ENCODE measurements at places on chromosomes 1 and 21.
A peak's percentile ranks its signal among the peaks of the same experiment; 100 is the strongest.

DNA sequence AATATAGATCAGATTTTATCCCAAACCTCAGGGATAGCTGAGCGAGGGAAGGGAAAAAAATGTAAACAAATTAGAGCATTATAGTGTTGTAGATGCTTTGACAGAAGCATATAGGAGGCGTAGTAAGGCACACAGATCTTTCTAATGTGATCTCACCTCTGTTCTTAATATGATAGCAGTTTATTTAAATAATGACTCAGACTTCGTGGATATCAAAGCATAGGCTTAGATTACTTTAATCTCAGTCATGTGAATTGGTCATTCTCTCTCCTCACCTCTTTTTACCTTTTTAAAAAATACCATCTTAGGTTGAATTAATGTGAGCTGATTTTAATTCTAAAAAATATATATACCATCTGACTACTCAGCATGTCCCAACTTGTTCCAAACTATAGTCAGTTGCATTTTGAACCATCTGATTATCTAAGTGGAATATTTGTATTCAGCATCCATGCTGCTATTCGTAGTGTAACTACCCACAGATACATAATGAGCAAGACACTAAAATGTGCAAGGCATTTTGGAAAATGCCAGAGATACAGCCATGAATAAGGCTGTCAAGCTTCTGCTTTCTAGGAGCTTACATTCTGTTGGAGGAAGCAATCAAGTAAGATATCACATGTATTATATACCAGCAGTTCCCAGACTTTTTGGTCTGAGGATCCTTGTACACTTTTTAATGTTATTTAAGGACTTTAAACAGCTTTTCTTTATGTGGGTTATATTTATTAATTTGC, 76.7 kb downstream of the OSBPL9 start:
- no peak for DNase-seq

- DNase-seq, result no peak
These were observed 253.3 kb upstream of the ADGRL2 start for GRCh38 chr1:81547261-81547911.

- no peak for DNase-seq
These were observed 100.3 kb upstream of the DPYD start for GRCh38 chr1:98021126-98021525.

- no peak for DNase-seq
These were observed 834.2 kb upstream of the CXADR start for GRCh38 chr21:16678429-16679160.

GRCh38 chr21:35127851-35128250, 78.7 kb upstream of the RUNX1 start:
- DNase-seq, result no peak

DNA sequence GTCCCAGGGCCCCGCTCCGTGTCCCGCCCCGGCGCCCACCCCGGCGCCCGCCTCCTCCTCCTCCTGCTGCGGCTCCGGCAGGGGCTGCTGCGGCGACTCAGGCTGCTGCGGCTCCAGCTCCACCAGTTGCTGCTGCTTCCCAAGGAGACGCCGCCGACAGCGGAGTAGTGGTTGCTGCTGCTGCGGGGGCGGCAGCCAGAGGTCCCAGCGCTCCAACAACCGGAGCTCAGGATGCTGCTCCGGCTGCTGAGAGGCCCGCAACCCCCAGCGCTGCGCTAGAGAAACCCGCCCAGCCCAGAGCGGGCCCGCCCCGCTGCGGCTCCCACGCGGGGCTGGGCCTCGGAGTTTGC, 1.1 kb downstream of the CRCT1 start:
- no peak for DNase-seq

DNA sequence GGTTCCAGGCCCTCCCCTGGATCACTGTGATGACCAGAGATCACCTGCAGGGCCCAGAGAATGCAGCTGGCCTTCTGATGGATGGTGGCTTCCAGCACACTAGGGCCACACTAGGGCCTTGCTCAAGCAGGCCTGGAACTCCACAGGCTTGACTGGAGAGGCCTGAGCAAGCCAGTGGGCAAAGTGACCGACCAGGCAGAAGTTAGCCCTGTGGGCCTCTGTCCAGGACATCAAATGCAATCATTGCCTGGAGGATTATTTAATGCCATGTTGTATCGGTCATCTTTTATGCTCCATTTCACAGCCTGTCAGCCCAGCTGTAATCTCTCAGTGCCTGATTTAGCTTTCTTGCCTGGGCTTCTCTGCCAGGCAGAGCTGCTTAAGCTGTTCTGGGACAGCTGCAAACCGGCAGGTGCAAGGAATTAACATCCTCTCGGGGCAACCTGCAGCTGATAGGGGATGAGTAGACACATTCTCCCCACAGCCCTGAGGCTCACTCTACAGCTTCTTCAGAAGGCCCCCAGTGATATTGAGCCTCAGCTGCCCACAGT, 17.7 kb downstream of the NENF start:
- no peak for DNase-seq

DNA sequence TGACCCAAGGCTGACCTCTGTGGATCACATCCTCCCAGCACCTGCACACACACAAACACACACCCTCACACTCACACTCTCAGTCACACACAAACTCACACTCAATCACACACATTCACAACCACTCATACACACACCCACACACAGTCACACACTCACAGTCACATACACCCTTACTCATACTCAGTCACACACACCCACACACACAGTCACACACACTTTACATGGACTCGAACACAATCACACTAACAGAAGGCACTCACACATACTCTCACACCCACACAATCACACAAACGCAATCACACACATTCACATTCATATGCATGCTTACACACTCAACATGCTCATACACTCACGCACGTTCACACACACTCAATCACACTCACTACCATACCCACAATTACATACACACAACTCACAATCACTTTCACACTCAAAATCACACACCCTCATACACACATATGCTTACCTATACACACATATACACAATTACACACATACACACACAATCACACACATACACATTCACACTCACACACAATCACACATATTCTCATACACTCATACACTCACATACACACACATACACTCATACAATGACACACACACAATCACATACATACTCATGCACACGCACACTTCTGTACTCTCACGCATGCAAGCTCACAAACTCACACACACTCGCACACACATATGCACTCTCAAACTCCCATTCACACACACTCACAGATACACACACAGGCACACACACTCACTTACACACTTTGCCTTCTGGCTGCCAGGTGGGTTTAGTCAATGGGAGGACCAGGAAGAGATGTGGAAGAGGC, 6.1 kb downstream of the MEGF6 start:
- DNase-seq, result no peak

DNA sequence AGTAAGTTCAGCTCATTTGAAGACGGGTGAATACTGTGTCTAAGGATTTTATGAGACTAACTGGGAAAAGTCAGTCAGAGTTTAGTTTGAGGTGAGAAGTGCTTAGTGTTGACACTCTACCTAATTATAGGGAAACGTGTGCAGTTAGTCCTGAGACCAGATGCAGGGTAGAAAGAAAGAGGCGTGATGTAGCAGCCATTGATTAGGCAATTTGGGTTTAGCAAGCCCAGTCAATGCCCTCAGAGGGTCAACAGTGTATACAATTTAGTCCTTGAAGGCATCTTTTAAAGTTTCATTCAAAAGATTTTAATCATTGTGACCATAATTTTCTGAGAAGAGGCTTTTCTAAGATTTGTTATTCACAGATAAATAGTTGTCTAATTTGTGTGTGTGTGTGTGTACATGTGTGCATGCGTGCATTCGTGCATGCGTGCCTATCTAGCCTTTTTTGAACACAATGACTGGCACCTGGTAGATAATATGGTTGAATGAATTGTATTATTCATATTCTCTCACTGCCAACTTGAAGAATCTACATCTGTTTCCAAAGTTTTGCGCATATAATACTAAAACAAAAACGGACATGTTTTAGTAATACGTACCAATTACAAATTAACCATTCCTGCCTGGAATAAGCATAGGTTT, 332.9 kb downstream of the SRGAP2C start:
- no peak for DNase-seq

GRCh38 chr1:98306517-98307089, 354.9 kb upstream of the SNX7 start:
- no peak for DNase-seq

GRCh38 chr1:26112407-26112775, 767 bp downstream of the PDIK1L start:
- peak; percentile 41 for DNase-seq

DNA sequence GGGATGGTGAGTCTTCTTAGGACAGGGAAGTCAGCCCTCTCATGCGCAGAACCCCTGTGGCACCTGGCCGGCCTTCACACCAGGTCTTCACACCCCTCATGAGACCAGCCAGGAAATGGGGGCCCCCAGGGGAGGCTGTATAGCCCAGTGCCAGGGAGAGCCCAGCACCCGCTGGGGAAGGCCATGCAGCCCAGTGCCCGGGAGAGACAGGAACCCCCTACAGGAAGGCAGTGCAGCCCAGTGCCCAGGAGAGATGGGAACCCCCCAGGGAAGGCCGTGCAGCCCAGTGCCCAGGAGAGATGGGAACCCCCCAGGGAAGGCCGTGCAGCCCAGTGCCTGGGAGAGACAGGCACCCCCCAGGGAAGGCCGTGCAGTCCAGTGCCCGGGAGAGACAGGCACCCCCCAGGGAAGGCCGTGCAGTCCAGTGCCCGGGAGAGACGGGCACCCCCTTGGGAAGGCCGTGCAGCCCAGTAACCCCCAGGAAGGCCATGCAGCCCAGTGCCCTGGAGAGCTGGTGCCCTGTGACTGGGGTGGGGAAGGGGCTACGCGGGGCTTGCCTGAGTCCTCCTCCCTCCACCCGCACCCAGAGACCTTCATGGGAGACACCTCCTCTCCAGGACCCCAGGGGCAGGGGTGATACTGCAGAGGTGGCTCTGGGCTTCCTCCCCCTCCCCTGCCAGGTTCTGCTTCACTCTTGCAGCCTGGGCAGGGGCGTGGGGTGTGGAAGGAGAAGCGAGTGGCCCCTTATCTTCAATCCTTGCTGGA, 110.5 kb upstream of the COL6A1 start:
- DNase-seq, result no peak

- DNase-seq, result no peak
These were observed 383.6 kb downstream of the COL11A1 start for GRCh38 chr1:102724741-102725140.

GRCh38 chr1:225899044-225899925, 10.3 kb upstream of the LEFTY1 start:
- no peak for DNase-seq

DNA sequence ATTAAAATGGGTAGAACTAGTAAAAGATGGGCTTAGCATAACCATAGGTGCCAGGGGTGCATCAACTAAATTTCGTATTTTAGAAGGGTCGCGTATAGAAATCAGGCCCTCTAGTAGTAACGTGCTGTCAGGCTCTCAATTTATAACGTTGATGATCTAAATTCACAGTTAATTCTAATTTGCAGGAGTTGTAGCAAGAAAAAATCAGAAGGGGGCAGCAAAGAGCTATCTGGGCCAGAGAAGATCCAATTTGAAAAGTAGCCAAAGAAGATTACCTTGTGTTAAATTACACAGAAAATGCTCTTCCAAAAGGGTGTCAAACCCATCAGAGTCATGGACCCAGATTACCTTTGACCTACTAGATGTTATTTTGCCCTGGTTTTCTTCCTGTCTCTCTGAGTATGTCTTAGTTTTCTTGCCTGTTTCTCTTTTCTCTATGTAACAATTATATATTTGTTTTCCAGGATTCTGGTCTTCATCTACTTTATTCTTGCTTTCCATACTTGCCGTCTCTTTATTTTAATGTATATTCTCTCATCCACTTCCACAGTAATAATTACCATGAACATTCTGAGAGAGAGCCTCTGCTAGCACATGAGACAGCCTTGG, 1030.9 kb downstream of the AMY1C start:
- DNase-seq, result peak; percentile 56

All from GM20000 (cell line).